ENCODE measurements at places on chromosomes 11 and 22. TPM values are rescaled to one million over a fixed set of nuclear protein-coding genes. Genes with fewer than 3 reads are reported as not detected.

- no peak for DNase-seq
Measured at GRCh38 chr11:79925570-79925969, 484.7 kb upstream of the TENM4 start.

GRCh38 chr11:123197711-123198110 lies 2.7 kb upstream of the CLMP start:
- DNase-seq = no peak

GRCh38 chr22:44660051-44660830 lies 41.8 kb upstream of the PRR5 start:
- DNase-seq = no peak

DNA sequence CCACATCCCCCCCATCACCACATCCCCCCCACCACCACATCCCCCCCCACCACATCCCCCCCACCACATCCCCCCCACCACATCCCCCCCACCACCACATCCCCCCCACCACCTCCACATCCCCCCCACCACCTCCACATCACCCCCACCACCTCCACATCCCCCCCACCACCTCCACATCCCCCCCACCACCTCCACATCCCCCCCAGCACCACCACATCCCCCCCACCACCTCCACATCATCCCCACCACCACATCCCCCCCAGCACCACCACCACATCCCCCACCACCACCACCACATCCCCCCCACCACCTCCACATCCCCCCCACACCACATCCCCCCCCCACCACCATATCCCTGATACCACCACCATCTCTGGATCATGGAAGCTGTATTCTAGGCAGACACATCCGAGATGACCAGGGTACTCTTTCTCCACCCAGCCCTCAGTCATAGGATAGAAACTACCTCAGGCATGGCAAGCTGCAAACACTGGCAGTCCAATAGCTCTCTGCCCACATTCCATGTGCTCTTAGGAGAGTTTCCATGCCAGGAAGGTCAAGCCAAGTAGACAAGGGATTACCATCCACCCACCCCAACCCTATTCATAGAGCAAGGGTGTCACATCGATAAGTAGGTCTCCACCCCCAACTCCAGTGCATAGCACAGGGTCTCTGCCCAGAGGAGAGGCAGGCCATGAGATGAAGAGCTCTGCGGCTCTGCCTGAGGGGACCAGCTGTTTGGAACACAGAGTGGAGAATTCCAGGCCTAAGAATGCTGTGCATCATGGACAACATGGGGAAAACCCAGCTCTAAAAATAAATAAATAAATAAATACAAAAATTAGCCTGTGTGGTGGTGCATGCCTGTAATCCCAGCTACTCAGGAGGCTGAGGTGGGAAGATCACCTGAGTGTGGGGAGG lies 33.0 kb upstream of the TEAD1 start:
- no peak for DNase-seq

- DNase-seq = no peak
Measured at GRCh38 chr11:127825183-127825582, 762.2 kb downstream of the ETS1 start.

- DNase-seq = no peak
Measured at GRCh38 chr11:83438438-83438837, 152.3 kb upstream of the CCDC90B start.

DNA sequence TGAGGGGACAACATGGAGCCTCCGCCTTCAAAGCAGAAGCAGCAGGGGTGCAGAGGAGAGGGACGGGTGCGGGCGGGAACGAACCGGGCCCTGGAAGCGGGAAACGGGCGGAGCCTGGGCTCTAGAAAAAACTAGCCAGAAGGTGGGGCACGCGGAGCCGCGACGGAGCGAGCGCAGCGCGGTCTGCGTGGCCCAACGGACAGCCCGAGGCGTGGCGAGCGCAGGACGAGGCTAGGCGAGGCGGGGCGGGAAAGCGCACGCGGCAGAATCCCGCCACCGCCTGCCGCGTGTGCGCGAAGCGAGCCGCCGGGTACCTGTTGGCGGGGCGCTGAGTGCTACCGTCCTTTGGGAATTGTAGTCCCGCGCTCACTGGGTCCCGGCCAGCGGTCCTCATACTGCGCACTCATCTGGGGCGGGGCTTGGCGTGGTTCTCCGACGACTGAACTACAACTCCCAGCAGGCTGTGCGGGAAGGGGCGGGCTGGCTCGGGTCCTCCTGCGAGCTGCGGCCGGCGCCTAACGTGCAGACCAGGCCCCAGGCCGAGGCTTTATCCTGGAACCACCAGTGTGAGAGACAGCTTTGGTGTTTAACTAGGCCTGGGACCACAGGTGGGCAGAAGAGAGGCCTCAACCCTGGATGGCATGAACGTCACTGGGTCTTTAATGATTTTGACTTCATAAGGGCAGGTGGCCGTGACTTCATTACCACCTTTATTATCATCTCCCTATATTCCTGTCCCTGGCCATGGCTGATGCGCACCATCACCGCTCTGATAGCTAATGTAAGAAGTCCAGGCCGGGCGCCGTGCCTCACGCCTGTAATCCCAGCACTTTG lies at the start of gene ATL3:
Gene ATL3 (minus strand): TSS at position 55 of the 834 bp plus-strand sequence. CDS start 41 bp downstream, at position 14.
- peak; percentile 97 for DNase-seq

GRCh38 chr22:25942856-25943411 lies 200.9 kb downstream of the MYO18B start:
- DNase-seq = no peak

GRCh38 chr22:45329530-45329936 lies 19.8 kb downstream of the FAM118A start:
- DNase-seq = no peak

DNA sequence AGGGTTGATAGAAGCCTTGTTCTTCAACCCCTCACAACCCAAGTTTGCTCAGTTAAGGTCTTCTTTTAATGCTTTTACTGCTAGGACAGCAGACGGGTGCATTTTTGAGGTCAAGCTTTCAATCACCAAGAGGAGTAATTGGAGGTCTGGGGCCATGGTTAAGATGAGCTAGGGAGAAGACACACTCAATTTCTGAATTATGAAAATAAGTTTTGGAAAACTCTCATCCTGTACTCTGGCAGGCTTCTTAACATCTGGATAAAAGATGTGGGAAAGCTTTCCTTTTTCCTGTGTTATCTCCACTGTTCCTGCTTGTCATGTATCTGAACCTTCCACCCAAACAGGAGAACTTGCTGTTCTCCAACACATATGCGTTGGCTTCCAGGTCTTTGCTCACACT lies 9.7 kb downstream of the ABTB2 start:
- DNase-seq = no peak

The TYR gene
- not detected for total RNA-seq

DNA sequence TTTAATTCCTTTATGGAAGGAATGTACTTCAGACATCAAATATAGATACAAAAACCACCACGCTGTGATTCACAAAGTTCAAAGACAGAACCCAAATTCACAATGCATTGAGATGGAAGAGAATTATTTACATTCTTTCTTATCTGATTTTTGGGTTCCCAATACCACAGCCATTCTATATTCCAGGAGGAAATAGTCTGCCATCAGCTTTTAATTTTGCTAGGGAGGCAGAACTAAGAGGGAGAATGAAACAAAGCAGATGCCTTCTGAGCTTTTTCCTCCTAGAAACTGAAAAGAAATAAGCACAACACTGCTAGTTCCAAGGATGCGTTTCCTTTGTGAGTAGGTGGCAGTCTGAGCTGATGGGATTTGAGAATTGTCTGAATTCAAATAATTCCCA lies 283.0 kb upstream of the NARS2 start:
- no peak for DNase-seq

The TMEM126B gene
- total RNA-seq = 56.1 TPM

DNA sequence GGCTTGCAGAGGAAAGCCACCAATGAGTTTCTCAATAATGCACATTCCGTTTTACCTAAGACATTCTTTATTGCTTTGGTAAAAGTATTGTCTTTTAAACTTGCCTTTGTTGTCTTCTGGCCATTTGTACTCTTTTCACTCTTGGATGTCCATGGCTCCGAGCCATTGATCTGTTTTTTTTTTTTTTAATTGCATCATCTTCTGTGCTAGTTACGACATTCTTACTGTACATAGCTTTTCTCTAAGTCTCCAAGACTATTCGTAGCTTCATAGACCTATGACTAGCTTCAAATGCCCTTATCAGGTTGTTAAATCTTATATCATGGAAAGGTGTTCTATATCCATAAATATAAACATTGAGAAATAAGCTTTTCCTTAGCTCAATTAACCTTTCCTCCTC lies 1522.6 kb downstream of the FAM181B start:
- DNase-seq = no peak

DNA sequence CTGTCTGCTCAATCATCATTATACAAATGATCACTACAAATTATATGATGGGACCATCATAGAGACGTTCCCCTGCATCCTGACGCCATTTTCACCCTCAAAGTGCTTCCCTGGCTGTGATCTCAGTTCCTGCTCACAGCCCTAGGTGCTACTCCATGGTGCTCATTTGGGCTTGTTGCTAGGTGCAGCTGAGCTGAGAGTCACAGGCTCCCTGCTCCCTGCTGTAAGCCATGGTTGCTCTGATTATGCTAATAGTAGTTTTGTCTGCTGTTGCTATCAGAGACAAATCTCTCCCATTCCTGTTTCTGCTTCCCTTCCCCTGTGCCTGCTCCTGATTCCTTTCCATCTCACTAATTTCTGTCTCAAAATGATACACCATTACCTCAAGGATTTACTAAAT lies 474.3 kb downstream of the METTL15 start:
- DNase-seq = no peak

The YAP1 gene
- total RNA-seq = 0.35 TPM

DNA sequence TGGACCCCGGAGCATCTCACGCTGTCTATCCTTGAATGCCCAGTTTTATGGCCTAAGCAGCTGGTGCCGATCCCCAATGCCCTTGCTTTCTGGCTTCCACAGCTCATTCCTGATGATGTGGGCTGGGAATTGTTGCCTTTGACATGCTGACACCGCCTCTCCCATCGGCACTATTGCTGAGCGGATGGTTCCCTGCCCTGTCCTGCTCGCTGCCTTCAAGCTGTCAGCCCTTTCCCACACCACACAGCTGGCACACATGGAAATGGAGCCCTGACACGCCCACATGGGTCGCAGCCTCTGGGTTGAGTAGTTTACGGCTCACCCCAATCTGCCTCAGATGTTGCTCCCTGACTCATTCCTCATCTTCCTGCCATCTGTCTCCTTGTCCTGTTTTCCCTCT lies 110.2 kb upstream of the SESN3 start:
- DNase-seq = no peak

The C11orf86 gene
- total RNA-seq = not detected

DNA sequence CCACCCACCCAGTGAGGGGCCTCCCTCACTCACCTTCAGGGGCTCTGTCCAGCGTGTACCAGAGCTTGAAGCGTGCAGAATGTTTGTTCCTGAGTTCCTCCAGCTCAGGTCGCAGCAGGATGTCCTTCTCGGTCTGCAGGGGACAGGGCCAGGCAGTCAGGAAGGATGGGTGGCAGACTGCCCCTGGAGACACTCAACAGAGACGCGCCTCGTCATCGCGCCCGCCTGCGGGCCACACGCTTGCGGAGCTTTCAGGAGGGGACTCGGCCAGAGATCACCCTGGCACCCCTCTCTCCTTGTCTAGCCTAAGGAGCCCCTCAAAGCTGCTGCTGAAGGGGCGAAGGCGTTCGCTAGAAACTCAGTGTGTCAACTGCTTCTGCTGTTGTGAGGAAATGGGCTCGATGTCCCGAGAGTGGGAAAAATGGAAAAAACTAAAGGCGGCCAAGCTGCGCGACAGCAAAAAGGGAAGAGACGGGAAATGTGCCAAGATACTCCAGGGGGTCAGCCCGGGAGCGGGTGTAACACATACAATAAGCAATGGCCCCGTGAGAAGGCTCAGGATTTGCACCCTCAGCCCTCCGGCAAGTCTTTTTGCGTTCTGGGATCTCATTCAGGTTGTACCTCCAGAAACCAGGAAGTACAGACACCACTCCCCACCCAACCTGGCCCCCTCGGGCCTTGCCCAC lies 9.2 kb upstream of the POLDIP3 start:
- DNase-seq = no peak

DNA sequence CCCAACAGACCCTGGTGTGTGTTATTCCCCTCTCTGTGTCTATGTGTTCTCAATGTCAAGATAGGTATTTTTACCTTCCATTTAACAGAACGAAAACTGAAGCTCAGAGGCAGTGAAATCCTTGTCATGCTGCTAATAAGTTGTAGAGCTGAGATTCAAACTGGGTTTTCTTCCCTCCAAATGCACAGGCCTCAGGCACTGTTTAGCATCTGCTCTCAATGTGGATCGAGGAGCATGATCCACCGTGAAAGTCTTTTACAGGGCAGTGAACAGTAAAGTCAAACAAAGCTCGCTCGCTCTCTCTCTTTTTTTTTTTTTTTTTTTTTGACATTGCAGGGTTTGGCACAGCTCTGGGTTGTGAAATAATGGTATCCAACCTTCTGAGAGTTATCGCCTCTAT lies 401.0 kb upstream of the SYN3 start:
- no peak for DNase-seq

DNA sequence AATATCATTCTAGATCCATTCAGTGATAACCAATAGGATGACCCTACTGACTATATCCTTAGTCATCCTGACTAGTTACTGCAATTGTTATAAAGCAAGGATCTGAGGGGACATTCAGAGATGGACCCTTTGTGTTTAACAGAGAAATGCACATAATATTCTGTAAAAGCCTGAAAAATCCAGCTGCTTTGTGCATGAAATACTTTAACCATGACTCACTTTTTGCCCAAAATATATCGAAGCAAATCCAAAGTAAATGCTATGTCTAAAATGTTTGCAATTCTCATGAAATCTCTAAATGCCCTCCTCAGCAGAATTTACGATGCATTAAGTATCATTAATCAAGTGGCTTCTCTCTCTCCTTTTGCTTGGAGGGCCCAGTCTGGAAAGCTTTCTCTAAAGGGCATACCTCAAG lies 178.8 kb upstream of the MTMR2 start:
- no peak for DNase-seq
